Activated naive CD8-positive, alpha-beta T cell treated with anti-CD3 and anti-CD28 coated beads, Interleukin-2, amount 10 ng/mL, durations not matched to agents 7 days and 5 days (primary cell): ENCODE measurements at places on chromosomes 12 and 14. TPM values are rescaled to one million over a fixed set of nuclear protein-coding genes. Genes with fewer than 3 reads are reported as not detected.

P2RX2 gene
- not detected for total RNA-seq

ST8SIA1 gene
- total RNA-seq, result 15.4 TPM

AJUBA gene
- total RNA-seq, result 0.97 TPM

- H3K27me3 ChIP-seq, result no peaks in the 10 kb centered on the region
- H3K4me1 ChIP-seq, result no peaks in the 10 kb centered on the region
- H3K4me3 ChIP-seq, result no peak overlapping the region
- no peak overlapping the region for H3K27ac ChIP-seq
- H3K36me3 ChIP-seq, result no peaks in the 10 kb centered on the region
Observed at GRCh38 chr12:42683266-42683665, 93.7 kb upstream of the PRICKLE1 start.

DNA sequence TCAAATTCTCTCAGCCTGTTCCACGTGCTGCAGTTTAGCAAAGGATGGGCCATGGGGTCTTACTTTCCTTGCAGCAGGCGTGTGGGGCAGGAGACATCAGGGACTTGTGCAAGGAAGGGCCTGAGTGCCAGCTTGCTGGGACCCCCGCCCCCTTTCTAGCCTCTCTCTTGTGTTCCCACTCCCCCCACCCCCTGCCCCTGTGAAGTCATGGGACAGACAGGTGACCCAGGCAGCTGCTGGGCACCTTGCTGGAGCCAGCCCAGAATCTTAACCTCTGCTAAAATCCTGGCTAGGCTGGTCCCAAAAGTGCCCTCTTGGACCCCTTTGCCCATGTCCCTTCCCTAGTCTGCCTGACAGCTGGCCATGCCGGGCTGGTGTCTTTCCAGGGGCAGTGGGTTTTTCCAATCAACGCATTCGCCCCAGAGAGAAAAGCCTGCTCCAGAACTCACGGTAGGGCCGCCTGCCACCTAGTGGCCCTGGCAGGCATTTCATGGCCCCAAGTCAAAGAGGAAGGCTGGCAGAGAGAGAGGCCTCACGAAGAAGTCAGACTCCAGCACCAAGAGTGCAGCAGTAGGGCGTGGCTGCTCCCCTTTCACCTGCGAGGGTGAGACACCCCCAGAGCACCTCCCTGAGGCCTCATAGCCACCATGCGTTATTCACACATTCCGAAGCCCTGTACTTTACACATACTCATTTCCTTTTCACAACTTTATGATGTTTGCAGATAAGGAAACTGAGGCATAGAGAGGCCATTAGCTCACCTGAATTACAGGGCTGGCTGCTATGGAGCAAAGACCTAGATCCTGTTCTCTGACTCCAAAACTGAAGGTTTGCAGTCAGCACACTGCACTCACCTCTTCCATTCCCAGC is 67.4 kb downstream of the LGMN start:
- H3K4me1 ChIP-seq, result peaks cover 33% of the 10 kb centered on the region
- no peak overlapping the region for H3K4me3 ChIP-seq
- H3K36me3 ChIP-seq, result peaks cover 53% of the 10 kb centered on the region
- no peaks in the 10 kb centered on the region for H3K27me3 ChIP-seq

DNA sequence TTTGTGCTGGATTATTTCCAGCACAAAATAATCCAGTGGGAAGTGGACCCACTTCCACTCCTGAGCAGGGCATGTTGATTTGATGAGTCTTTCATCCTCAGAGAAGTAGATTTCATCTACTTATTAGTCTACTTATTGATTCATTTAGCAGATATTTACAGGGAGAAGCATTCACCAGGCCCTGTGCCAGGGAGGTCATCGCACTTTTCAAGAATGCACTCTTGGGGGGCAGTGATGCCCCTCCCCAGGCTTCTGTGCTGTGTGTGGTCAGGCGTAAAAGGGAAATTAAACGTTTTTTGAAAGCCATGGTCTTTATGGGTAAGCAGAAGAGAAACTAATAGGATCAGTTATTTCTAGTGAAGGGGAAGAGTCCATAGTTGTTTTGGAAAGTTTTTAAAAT is 610.7 kb upstream of the TMEM132C start:
- H3K27me3 ChIP-seq, result no peaks in the 10 kb centered on the region
- no peak overlapping the region for H3K4me3 ChIP-seq
- H3K27ac ChIP-seq, result no peak overlapping the region

DNA sequence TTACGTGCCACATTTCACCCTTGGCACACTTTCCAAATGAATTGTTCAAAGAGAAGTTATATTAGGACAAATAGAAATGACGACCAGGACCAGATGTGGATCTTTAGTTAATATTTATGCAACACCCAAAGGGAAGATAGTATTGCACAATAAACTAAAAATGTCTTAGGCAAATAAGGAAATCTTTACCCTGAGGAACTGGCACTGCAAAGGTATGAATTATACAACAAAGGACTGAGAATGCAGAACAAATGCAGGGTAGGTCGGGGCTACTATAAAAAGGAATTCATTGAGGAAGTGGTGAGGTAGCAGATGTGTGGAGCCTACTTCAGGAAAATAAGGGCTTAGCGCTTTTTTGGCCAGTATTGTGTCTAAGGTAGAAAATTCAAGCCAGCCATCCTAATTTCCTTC is 3.9 kb upstream of the TMTC2 start:
- H3K4me3 ChIP-seq, result no peak overlapping the region
- DNase-seq, result no peak
- H3K27ac ChIP-seq, result no peak overlapping the region
- H3K4me1 ChIP-seq, result peaks cover 8% of the 10 kb centered on the region
- H3K36me3 ChIP-seq, result no peaks in the 10 kb centered on the region

- no peak overlapping the region for H3K4me3 ChIP-seq
- H3K27me3 ChIP-seq, result no peaks in the 10 kb centered on the region
- no peak overlapping the region for H3K27ac ChIP-seq
Observed at GRCh38 chr12:4134448-4135263, 138.9 kb upstream of the CCND2 start.

DNA sequence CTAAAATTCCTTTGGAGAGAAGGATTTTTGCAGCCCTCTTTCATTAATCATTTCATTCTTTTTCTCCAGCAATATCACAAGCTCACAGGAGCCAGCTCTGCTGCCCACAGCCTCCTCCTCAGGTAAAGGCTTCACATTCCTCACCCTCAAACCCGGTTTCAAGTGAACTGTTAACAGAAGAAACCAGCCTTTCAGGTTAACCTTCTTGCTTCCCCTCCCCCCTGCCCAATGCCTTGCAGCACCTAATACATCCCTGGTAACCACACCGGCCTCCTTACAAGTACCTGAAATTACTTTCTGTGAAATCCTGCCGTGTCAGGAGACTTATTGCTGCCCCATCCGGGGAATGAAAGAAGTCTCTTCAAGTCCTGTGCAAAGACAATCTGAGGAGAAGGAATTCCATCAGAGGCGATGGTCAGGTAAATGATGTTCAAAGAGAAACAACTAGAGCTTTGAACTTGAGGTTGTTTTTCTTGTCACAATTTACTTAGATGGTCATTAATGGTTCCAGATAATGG is 111.2 kb downstream of the MYRFL start:
- H3K27me3 ChIP-seq, result peaks cover 3% of the 10 kb centered on the region
- no peak for DNase-seq
- H3K4me3 ChIP-seq, result no peak overlapping the region
- no peak overlapping the region for H3K27ac ChIP-seq
